ENCODE measurements at places on chromosomes 13 and 19. TPM values are rescaled to one million over a fixed set of nuclear protein-coding genes. Genes with fewer than 3 reads are reported as not detected.
A peak's percentile ranks its signal among the peaks of the same experiment; 100 is the strongest.

Gene F10
- total RNA-seq = 4.8 TPM

Gene SF3A2
- total RNA-seq = 28.8 TPM

Gene NLRP7
- total RNA-seq = not detected

Gene CAPS
- total RNA-seq = 1.9 TPM

Gene CDC16
- 18.5 TPM for total RNA-seq

Gene OR7C1
- total RNA-seq = 0.04 TPM

Gene SHC2
- total RNA-seq = 4.3 TPM

- no peak for DNase-seq
Observed at GRCh38 chr19:53466726-53467484, 628 bp upstream of the ZNF813 start.

- DNase-seq = peak; percentile 99
Observed at GRCh38 chr19:2840794-2841791, at the start of gene ZNF555. Gene ZNF555, plus strand, starts transcription at chr19:2841475. Its CDS starts 98 bp downstream, at chr19:2841573.

- DNase-seq = no peak
Observed at GRCh38 chr13:51874651-51875050, 12.9 kb downstream of the CCDC70 start.

DNA sequence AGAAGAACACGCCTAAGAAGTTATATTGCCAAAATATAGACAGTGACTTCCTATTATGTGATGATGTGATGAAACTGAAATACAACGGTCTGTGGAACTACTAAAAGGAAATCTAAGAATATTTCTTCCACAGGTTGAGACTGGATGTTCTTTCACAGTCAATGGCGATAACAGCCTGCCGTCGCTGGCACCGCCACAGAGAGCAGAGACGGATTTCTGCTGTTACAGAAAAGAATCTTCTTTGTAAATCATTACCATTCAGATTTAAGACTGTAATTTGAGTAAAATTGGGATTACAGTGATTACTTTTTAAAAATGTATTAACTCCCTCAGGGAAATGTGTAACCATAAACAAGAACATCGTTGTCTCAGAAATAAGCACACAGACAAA is 100.8 kb downstream of the TUBGCP3 start:
- DNase-seq = no peak

- DNase-seq = no peak
Observed at GRCh38 chr13:92838786-92839185, 387.8 kb upstream of the GPC6 start.

DNA sequence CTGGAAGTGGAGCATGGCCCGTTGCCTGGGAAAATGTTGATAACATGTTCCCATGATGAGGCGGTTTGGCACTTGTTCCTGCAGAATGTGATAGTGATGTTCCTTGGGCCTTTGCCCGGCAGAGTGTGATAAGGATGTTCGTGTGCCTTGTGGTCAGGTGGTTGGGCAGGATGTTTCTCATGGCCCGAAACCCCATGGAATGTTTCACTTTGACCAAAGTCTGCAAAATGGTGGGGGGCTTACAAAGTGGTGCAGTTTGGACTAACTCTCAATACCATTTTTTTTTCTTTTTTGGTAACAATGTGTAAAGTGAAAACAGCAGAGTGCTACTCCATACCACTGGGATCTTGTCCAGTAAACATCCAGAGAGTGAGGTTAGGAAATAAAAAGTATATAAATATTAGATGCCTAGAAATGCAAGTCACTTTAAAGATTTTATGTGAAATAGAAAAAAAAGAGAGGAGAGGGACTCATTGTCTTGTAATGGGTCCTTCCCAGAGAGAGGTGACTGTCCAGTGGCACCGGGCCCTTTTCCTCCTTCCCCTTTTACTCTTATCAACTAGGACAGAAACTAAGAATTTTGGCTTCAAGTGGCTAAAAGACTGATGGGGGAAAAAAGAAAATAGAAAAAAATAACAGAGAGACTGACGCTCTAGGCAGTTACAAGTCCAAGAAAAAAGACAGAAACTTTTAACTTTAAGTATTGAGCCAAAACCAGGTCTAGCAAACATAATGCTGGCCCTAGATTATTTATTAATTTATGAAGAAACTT is 5.7 kb downstream of the FPR3 start:
- DNase-seq = no peak

DNA sequence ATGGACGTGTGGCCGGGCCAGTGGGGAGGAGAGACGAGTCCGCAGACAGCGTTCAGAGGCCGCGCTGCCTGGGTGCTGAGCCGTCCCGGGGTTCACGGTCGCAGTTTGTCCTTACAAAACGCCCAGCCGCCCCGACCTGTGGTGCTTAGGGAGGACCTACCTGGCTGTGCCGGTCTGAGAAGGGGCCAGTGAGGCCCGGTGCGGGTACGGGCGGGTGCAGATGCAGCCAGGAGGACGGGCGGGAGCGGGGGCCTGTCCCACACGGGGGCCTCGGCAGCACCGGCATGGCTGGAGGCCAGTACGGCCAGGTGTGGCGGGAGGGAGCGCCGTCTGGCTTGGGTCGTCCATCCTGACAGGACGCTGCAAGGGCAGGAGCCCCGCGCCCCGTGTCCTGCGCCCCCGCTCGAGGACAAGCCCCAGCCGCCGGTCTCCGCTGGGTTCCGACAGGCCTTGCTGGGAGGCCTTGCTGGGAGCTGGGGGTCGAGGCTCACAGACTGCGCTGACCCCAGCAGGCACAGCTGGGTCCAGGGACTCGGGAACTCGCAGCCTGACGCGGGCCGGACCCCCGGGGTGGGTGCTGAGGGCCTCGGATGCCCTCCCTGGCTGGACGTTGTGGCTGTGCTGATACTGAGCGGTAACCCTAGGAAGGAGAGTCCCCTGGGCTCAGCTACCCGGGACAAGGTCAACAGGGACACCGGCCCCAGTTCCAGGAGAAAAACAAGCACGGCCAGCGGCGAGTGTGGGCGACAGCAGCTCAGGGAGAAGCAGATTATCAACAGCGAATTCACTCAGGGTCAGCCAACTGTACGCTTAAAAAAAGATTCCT is 5.3 kb upstream of the PROZ start:
- DNase-seq = peak; percentile 61

- no peak for DNase-seq
Observed at GRCh38 chr19:5155586-5156210, 184.9 kb downstream of the PTPRS start.

DNA sequence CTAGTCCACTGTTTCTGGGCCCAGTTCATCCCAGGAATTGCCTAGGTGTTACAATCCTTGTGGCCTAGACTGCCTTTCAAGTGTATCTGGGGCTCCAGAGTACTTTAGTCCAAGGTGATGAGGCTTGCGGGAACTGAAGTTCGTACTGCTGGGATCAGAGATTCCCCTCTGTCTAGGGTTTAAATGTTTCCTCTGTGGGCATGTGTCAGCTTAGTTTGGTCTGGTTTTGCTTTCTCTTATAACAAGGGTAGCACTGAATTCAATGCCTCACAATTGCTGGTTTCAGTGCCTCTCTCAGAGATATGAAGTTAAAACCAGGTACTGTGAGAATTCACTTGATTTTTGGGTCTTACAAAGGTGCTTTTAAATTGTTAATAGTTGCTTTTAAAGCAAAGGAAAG is 30.8 kb downstream of the RGCC start:
- DNase-seq = no peak

DNA sequence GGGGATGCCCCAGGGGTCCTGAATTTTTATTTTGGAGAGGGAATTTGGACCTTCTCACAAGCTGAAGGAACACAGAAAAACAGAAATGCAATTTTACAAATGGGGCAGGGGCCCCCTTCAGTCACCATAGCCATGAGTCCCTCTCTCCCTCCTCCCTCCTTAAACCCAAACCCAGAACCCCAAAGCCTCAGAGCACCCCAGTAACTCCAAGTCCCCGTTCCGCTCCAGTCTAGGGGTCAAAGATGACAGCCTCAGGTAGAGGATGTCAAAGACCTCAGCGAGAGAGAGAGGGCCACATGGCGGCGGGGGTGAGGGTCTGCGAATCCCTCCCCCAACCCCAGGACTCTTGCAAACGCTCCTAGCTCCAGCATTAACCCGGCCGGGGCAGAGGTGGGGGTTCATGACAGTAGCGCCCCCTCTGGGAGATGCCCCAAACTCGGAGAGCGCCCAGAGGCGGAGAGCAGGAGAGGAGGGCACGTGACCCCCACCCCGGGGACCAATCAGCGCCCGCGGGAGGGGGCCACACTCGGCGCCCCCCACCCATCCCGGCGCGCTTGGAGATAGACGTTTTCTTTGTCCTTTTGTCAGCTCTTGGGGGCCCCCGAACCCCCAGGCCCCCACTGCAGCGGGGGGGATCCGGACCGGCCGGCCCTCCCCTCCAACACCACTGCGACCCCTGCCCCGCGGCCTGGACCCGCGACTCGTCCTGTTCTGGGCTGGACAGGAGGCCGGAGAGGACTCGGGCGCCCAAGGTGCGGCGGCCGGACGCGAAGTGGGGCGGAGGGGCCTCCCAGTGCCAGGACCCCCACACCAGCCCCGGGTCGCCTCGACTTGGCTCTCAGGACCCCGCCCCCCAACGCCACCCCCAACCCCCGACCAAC is 20.8 kb upstream of the SEMA6B start:
- DNase-seq = no peak

- no peak for DNase-seq
Observed at GRCh38 chr13:85405316-85405897, 393.8 kb downstream of the SLITRK6 start.

GRCh38 chr19:53333066-53333462 is 485 bp upstream of the ZNF845 start:
- peak; percentile 6 for DNase-seq

DNA sequence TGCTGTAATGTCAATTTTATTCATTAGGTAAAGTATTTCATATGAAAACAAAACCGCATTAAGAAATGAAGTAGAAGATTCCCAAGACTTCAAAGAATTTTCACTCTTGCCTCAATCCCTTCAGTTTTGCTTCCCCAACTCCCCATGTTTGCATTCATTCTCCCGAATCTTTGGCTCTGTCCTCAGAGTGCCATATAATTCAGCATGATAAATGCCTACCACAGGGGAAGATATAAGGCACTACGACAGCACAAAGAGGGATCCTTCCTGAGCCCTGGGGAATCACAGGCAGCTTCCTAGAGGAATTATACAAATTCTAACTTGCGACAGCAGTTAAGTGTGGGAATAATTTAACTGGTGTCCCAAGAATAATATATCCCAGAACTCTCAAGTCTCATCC is 68.5 kb downstream of the TSC22D1 start:
- no peak for DNase-seq

DNA sequence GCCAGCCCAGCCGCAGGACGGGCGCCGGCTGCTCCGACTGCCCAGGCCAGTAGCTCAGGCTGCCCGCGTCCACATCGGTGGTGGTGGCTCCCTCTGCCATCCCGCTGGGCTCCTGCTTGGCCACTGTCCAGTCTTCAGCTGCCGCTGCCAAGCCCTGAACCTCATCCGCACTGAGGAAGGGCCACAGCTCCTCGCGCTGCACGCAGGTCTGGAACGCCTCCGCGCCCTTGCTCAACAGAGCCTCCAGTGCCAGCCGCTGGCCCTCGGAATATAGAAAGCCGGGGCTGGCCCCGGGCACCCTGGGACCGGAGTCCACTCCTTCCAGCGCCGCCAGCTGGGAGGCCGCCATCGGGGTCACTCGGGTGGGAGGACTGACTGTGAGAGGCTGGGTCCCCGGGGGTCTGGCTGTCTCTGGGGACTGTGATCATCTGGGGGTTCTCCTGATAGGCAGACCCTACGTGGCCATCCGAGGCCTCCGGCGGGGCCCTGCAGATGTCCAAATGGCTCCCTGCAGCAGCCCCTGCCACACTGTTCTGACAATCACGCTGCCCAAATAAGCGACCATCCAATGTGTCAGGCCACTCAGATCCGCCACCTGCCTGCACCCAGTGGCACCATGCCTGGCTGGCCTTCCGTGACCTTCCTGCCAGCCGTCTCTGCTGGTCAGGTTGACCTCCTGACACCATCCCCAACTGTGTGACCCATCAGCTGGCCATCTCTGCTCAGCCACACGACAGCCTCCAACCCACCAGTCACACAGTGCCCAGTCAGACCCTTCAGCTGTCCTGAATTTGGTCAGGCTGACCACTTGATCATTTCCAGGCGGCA is 1.6 kb downstream of the FAM83E start:
- peak; percentile 81 for DNase-seq

DNA sequence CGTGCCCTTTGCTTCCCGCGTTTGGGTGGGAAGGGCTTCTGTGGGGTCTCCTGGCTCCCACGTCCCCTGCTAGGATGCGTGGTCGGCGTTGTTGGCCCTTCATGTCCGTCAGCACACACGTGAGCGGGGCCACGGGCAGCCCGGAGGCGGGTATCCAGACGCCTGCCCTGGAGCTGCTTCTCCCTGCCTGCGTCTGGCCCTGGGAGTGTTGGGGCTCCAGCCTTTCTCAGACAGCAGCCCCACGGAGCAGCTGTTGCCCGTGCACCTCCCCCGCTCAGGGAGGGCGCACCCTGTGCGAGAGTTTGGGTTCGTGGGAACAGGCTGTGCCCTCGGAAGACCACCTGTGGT is 14.5 kb downstream of the DAZAP1 start:
- DNase-seq = no peak

DNA sequence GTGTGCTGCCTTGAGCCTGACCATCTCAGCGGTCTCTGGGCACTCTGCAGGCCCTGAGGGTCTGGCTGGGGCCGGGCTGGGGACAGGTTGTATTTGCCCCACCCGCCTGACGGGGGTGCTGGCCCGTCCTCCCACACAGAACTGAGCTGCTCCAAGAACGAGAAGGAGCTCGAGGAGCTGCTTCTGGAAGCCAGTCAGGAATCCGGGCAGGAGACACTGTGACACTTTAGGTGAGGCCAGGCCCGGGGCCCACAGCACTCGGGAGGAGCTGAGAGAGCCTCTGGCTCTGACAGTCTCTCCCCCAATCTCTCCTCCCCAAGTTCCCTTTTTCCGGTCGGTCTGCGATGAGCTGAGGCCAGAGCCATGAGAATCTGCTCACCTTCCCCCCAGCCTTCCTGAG is 14.5 kb downstream of the NKPD1 start:
- no peak for DNase-seq

DNA sequence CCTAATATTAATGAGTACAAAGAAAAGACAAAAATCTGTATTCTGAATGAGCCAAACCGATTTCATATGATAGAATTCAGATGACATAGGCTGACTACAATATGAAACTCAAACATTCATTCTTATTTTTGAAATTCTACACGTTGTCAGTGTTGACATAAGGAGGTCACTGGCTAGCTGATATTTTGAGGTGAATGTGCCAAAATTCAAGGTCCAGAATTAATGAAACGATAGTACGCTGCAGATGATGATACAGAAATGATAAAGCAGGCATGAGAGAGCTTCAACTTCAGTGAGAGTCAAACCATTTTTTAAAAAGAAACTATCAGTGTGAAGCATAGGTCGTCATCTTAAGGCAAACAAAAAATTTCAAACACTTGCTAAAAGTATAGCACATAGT is 88.2 kb downstream of the FREM2 start:
- no peak for DNase-seq
